ENCODE measurements at places on chromosomes 4 and X.

GRCh38 chr4:142696334-142697122 lies 149.6 kb downstream of the INPP4B start:
- DNase-seq = no peak

DNA sequence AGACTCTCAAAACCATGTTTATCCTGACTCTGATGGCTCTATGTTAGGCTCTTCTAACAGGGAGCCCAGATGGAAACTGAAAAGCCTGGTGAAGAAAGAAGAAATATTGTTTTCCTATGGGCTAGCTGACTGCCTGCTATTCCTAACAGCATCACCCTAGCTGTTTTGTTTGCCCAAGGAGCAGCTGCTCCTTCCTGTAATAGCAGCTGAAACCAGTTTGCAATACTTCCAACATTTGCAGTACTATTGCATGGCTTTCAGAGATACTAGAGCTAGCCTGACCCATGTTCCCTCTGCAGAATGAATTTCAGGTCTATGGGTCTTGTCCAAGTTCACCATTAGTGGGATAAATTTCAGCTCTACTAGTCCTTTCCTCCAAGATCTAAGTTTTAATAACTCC lies 495.2 kb downstream of the INPP4B start:
- DNase-seq = no peak

- DNase-seq = no peak
These were observed 961.8 kb downstream of the SH3BGRL start for GRCh38 chrX:82163701-82164100.

DNA sequence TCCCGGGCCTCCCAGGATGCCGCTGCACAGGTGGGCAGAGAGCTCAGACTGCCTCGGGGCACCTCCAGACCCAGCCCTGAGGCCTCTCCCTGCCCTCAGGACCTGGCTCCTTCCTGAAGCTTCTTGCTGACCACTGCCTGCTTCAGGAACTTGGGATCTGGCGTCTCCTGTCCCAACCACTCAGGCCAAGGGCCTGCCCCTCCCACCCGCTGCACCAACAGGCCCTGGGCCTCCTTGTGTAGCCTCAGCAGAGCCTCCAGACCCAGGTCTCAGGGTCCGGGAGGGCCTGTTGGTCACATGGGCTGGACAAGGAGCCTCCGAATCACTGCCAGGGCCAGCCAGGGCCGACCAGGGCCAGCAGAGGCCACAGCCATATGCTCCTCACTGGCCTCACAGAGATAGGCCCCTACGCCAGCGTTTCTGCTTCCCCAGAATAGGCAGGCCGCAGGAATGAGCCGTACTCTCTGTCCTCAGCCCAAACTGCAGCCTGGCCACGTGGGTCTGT lies 2.8 kb downstream of the MXD4 start:
- no peak for DNase-seq

DNA sequence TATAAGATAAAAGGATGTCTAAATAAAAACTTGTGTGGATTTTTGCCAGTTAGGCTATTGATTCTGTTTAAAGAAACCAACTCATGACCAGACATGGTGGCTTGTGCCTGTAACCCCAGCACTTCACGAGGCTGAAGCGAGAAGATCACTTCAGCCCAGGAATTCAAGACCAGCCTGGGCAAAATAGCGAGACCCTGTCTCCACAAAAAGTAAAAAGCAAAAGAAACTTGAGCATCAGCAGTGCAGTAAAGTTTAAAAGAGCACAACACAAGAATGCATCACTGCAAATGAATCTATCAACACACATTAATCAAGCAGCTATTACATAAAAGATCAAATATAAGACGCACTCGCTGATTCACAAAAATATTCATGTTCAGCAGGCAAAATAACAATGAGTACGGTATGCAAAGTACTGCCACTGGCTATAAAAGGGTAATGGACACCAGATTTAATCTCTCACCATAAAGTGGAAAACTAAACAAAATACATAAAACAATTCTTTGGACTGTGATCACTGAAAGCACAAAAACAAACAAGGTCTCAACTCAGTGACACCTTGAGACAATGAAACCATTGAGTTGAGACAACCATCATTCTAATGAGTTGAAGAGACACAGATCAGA lies 41.3 kb downstream of the LRBA start:
- no peak for DNase-seq

DNA sequence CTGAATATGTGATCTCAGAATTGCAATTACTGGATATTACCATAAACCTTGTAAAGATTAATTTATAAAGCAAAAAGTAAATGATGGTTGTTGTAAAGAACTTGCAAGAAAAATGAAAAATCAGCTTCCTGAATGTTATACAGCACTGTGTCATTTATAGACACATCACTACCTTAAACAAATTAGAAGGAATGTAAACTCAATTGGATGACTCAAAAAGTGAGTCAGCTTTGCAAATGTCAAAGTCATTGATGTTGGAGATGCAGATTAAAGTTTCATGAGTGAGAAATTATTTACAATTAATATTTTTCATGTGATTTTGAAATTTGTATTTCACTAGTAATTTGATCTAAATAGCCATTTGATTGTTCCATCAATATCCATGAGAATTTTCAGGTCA lies 193.2 kb downstream of the RAPGEF2 start:
- no peak for DNase-seq

DNA sequence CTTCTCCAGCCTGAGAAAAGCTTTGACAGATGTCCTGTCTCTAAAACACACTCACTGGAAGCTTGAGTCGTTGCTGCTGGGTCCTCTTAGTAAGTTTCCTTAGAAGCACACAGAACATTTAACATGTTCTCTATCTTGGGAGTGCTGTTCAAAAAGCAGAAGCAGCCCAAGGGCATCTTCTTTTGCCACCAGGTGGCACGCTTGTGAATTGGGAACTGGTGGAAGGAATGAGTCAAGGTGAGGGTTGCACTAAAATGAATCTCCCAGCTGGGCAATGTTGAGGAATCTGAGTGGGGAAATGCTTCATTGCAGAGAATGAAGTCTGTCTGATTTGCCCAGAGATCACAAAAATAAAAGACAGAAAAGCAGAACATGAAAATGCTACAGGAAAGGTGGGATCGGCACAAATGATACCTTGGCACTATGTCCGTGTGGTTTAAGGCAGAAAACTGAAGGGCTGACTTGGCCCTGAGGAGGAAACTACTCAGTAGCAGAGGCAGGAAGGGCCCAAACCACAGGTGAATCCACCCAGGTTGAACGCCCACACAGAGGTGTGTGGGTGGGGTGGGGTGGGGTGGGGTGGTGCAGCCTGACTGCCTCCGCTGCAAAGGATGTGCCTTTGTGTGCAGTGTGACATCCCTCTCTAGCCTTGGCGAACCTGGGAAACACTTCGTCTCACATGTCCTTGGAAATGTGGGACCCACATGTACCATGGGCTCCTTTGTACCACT lies 26.0 kb downstream of the KIT start:
- DNase-seq = no peak

- no peak for DNase-seq
These were observed 395.0 kb upstream of the SPOCK3 start for GRCh38 chr4:167629272-167629671.

- no peak for DNase-seq
These were observed 9.0 kb downstream of the SSR4 start for GRCh38 chrX:153803211-153804099.

DNA sequence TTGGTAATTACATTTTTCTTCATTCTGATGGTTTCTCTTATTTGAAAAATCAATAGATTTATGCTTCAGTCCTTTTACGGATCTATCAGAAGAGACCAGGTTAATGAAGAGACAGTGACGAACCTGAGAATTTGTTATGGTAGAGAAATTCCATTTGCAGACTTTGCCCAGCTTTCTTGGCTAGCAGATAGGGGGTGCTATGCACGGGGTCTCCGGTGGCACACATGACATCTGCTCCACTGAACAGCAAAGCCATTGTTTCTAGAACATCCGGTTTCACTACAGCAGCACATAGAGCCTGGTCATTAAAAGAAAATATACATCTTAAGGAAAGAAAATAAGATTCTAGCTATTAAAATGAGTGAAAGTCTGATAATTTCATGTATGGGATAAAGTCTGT lies 85.1 kb downstream of the ARAP2 start:
- no peak for DNase-seq

- no peak for DNase-seq
These were observed 44.9 kb downstream of the JADE1 start for GRCh38 chr4:128854433-128854832.

DNA sequence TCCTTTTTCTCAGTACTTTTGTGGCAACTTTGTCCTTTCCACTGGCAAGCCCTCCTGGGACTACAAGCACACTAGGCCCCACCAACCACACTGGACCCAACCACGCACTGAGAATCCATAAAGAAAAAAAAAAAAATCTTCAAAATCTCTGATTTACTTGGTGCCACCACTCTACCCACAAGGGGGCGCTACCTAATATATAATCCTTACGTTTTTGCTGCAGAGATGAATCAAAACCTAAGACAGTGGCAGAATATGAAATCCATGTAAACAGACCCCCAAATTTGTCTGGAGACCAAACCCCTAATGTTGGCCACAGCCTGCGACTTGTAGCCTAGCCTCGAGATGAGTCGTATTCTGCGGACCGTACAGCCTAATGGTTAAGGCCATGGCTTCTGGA lies 63.5 kb upstream of the ARHGAP36 start:
- no peak for DNase-seq

- no peak for DNase-seq
These were observed 14.2 kb downstream of the SEPSECS start for GRCh38 chr4:25146076-25146475.

DNA sequence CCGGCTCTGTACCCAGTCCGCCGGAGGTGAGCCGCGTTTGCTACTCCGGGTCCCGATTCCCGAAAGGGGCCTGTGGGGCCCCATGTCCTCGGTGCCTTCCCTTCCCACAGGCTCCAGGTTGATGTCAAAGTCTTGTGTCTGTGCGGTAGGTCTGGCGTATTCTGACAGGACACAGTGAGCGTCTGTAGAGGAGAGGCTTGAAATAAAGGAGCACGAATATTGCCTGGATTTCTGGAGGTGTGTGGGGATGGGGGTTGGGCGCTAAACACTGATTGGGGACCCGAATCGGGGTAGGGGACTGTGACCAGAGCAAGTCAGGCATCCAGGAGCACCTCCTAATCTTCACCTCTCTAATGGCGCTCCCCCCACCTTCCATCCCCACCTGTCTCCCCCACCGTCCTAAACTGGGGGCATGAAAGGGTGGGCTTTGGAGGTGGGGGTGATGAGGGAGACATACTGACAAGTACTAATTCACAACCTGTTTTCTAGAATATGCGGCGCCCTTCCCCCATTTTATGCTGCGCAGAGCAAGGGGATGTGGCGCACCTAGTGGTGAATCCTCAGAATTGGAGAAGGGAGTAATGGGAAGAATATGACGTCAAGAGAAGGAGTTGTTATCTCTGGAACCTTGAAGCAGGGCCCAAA lies 855 bp downstream of the GPRASP2 start:
- DNase-seq = peak; percentile 2

GRCh38 chr4:142079959-142080358 lies 443.6 kb downstream of the IL15 start:
- no peak for DNase-seq

DNA sequence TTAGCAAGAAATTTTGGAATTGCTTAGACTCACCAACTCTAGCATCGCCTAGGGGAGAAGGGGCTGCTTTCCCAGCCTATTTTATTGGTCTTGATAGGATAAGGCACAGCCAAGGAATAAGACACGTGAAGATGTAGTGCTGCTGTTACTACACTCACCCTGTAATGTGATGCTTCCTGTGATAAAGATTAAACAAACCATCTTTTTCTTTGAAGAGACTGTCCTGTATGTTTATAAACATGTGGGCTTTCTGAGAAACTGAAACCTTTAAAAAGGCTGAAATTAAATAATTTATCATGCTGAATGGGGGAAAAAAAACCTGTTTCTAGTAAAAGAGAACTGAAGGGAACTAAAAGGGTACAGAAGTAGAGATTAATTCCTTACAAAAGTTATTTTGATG lies 13.2 kb downstream of the TAPT1 start:
- no peak for DNase-seq

DNA sequence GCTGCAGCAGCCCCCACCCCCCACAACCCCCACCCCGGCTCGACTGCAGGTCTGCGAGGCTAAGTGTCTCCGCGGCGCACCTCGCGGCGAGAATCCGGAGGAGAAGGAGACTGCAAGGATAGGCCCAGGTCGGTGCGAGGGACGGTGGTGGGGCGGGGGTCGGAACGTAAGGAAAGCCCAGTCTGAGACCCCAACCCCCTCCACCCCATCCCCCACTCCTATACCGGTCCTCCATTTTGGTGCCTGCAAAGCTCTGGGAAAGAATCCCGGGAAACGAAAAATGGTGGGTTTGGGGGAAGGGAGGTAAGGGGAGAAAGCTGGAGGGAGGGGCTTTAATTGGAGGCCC lies 614 bp downstream of the BEX3 start:
- DNase-seq = no peak

DNA sequence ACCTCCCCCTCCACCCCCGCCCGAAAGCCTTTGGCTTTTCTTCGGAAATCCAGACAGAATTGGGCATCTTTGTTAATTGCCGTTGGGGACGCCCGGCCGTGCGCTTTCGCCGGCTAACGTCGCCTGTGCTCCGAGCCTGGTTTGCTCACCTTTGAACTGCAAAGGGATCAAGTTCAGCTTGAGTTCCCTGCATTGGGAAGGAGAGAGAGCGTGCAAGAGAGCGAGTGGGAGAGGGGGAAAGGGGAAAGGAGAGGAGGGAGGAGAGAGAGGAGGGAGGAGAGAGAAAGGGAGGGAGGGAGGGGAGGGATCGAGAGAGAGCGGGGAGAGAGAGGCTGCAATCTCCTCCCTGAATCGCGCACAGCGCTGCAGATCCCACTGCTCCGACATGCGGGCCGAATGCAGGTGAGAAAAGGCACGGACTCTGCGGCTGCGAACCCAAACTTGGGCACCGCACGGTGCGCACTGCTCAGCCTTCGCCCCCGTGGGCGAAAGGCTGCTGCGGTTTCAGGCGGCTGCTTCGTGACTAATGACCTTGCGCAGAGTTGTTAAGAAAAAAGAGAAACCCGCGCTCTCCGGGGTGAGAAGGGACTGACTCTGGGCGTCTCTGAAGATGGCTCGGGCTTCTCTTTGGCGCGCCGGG lies at the start of gene PCDH7:
PCDH7 (plus strand) TSS at position 349 of the 640 bp plus-strand sequence. CDS start 1,054 bp downstream, outside the sequence.
- peak; percentile 75 for DNase-seq

- DNase-seq = no peak
These were observed 68.4 kb downstream of the PDLIM5 start for GRCh38 chr4:94519925-94520789.

DNA sequence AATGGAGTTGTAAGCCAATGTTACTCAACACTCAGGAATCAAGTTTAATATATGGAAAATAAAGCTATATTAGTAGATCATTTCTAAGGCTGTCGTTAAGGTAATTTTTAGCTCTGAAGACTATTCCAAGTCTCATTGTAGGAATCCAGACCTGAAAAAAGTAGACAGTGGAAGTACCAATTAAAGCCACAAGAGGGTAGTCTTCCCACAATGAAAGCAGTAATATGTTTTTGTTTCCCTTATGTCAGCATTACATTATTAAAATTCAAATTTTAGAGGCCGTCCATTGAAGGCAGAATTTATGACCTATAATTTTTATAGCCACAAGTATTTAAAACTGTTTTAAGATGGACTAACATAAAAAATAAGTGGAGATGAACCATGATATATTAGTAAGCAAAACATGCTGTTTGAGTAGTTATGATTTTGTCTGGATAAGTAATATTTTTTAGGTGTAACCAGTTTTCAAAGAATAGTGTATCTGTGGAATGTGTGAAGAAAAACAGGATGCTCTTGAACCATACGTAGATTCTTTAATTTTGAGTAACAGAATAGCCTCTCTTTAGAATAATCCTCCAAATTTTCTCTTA lies 372.6 kb upstream of the TECRL start:
- no peak for DNase-seq

Measured in amniotic stem cell (primary cell).